Adrenal gland (tissue), 19 donors: ENCODE measurements at places on chromosomes 5 and 9. TPM values are rescaled to one million over a fixed set of nuclear protein-coding genes. Genes with fewer than 3 reads are reported as not detected.
A peak's percentile ranks its signal among the peaks of the same experiment; 100 is the strongest.

TOR4A gene
- total RNA-seq = 18.4 TPM

GRCh38 chr9:87515588-87516221, 18.0 kb downstream of the DAPK1 start:
- no peak for DNase-seq
- H3K27me3 ChIP-seq = no peaks in the 10 kb centered on the region
- H3K4me1 ChIP-seq = peaks cover 4% of the 10 kb centered on the region
- no peaks in the 10 kb centered on the region for H3K36me3 ChIP-seq
- H3K4me3 ChIP-seq = no peak overlapping the region

GRCh38 chr5:175253597-175253996, 190.4 kb downstream of the DRD1 start:
- no peak for DNase-seq
- no peak overlapping the region for H3K27ac ChIP-seq
- H3K4me3 ChIP-seq = no peak overlapping the region

DNA sequence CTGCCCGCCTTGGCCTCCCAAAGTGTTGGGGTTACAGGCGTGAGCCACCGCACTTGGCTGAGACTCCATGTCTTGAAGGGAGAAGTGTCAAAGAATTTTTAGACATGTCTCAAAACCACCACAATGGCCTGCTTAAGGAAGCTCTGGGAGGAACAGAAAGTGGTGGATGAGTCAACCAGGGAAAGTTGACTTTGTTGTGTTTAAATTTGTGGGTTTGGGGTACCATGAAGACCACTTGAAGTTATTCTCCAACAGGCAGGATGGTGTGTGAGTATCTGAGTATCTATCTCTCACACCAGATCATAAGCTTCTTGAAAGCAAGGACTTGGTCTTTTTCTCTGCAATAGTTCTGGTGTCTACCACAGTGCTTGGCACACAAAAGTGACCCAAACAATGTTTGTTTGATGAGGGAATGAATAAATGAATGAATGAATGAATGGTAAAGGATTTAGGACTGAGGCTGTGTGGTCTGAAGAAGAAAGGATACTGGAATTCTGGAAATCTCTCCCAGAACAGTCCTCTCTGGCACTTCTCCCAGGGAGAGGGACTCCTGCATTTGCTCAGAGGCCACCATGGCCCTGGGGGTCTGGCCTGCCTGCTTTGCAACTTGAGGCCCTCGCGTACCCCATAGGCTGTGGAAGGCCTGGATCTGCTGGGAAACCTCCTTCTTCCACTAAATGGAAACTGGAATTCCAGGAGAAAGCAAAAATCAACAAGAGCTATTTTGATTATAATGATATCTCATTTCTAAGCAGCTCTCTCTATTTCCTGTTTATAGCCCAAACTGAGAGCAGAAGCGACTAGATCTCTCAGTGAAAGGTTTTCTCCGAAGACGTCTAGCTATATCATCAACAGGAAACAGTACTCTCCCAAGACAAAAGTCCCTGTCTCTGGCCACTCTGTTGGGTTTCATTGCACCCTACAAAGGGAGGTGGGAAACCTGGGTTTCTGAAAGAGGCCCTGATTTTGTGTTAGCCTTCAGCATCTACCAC, 187.9 kb downstream of the PALM2AKAP2 start:
- H3K27me3 ChIP-seq = no peaks in the 10 kb centered on the region
- H3K4me1 ChIP-seq = peaks cover 5% of the 10 kb centered on the region
- DNase-seq = no peak

SH3PXD2B gene
- 111 TPM for total RNA-seq

RAB3C gene
- total RNA-seq = 8.7 TPM

DNA sequence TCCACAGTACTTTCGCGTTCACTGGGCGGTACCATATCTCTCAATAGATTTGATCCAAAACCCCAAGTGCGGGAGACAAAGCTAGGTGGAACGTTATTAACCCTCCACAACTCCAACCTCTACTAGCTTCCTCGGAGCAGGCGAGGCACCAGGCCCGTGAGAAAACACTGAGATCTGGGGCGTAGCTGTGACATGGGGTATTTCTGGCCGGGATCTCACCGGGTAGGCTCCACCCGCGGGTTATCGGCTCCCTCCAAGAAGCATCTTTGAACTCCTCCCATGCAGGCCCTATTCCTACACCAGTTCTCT, 350 bp upstream of the SLC25A46 start:
- peaks cover 4% of the 10 kb centered on the region for H3K4me1 ChIP-seq
- peak overlapping the region; percentile 91 for H3K4me3 ChIP-seq
- no peak for DNase-seq
- no peaks in the 10 kb centered on the region for H3K36me3 ChIP-seq
- H3K27ac ChIP-seq = peak overlapping the region; percentile 98
- no peaks in the 10 kb centered on the region for H3K27me3 ChIP-seq

- H3K4me3 ChIP-seq = no peak overlapping the region
- peak; percentile 30 for DNase-seq
- no peaks in the 10 kb centered on the region for H3K27me3 ChIP-seq
- no peak overlapping the region for H3K27ac ChIP-seq
These were observed 258.3 kb upstream of the NR4A3 start for GRCh38 chr9:99563364-99563763.

PDE6A gene
- total RNA-seq = 0.57 TPM

DNA sequence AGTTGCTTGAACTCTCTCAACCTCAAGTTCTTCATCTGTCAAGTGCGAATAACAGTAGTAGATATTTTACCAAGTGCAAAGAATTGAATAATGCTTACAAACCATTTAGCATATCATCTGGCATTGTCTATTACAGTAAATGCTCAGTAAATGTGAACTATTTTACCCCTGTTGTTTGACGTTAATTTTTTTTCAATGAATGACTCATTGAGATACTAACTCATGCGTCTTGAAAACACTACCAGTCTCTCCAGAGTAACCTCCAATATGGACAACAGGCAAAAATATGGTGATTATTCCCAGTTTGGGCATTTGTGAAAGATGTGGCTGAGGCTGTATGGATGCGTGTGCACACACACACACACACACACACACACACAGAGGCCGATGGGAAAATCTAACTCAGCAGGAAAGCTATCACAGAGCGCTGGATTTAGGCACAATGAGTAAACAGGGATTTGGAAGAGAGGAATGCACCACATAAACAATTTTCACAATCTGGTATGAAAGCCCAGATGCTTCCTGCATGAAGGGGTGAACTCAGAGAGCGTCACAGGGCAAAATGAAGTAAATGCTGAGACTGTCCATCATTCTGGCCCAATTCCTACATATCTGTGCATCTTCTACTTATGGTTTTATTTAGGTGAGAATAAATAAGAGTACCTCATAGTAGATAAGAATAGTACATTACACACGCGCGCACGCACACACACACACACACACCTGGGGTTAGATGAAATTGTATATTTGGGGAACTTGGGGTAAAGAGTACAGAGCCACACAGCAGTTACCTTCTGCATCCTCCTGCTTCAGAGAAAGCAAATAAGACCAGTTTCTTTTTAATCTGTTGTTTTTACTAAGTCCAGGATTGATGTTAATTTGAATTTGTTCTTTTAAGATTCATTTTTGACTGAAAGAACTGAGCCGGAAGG, 128.7 kb downstream of the PALM2AKAP2 start:
- H3K36me3 ChIP-seq = no peaks in the 10 kb centered on the region
- H3K27me3 ChIP-seq = no peaks in the 10 kb centered on the region
- no peak overlapping the region for H3K27ac ChIP-seq
- H3K4me1 ChIP-seq = no peaks in the 10 kb centered on the region

DNA sequence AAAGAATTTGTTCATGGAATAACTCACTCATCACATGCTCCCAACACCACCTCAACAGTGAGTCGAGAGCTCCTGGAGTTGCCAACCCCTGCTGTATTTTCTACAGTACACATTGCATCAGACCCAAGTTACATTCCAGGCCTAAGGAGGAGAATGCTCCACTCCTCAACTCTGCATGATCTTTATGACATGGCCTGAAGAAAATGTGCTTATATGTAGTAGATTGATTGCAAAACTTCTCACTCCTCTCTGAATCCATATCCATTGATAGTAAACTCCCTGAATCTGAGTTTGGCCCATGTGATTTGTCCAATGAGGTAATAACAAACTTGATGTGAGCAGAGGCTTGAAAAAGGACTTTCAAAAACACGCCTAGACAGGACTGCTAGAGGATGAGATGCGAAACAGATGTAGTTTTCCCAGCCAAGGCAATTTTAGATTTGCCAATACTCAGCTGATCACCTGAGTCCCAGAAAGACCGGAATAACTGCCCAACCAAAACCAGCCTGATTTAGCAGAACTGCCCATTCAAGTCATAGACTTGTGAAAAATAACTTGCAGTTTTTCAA, 29.0 kb upstream of the PAPPA start:
- H3K36me3 ChIP-seq = no peaks in the 10 kb centered on the region
- DNase-seq = no peak
- H3K4me3 ChIP-seq = no peak overlapping the region
- H3K4me1 ChIP-seq = no peaks in the 10 kb centered on the region

DNA sequence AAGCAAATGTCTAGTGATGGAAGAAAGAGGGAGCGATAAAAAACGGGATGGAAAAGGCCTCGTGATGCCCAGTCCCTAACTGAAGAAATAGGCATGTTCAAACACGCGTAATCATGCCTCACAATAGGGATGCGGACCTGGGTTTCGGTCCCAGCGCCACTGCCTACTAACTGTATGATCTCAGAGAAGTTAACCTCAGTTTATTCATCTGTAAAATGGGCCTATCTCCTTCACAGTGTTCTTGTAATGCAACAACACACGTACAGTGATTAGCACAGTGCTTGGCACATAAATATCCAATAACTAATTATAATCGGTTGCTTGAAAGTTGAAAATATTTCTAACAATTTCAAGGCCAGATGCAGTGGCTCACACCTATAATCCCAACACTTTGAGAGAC, 181.8 kb downstream of the FANCC start:
- no peaks in the 10 kb centered on the region for H3K4me1 ChIP-seq
- no peak overlapping the region for H3K27ac ChIP-seq
- H3K27me3 ChIP-seq = no peaks in the 10 kb centered on the region
- H3K4me3 ChIP-seq = no peak overlapping the region

- no peaks in the 10 kb centered on the region for H3K36me3 ChIP-seq
- H3K27ac ChIP-seq = no peak overlapping the region
- H3K27me3 ChIP-seq = no peaks in the 10 kb centered on the region
- DNase-seq = no peak
These were observed 247.1 kb upstream of the CCNG1 start for GRCh38 chr5:163190283-163190682.

DNA sequence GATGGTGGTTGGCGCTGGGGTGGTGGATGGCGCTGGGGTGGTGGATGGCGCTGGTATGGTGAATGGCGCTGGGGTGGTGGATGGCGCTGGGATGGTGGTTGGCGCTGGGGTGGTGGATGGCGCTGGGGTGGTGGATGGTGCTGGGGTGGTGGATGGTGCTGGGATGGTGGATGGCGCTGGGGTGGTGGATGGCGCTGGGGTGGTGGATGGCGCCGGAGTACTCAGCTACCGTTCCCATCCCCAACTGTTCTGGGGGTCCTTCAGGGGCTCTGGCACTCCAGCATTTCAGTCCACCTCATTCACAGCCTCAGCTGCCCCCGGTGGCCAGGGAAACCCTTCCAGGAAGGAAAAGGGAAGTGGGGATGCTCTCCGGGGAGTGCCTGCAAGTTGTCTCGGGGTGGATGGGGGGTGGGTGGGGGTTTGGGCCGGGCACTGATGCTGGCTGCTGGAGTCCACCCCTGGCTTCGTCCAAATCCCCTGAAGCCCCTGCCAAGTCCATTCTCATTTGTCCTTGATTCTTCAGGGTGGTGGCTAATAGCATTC, 147.3 kb upstream of the COL5A1 start:
- no peaks in the 10 kb centered on the region for H3K36me3 ChIP-seq
- peaks cover 4% of the 10 kb centered on the region for H3K27me3 ChIP-seq
- H3K4me1 ChIP-seq = no peaks in the 10 kb centered on the region
- H3K27ac ChIP-seq = no peak overlapping the region
- H3K4me3 ChIP-seq = no peak overlapping the region

GRCh38 chr5:35903631-35904203, 34.7 kb downstream of the CAPSL start:
- no peak for DNase-seq
- H3K27ac ChIP-seq = no peak overlapping the region
- H3K27me3 ChIP-seq = no peaks in the 10 kb centered on the region

- no peaks in the 10 kb centered on the region for H3K36me3 ChIP-seq
- no peaks in the 10 kb centered on the region for H3K27me3 ChIP-seq
- no peaks in the 10 kb centered on the region for H3K4me1 ChIP-seq
- no peak for DNase-seq
These were observed 299.0 kb downstream of the TLR4 start for GRCh38 chr9:118003240-118003639.
